ENCODE measurements at places on chromosomes 1 and 21. TPM values are rescaled to one million over a fixed set of nuclear protein-coding genes. Genes with fewer than 3 reads are reported as not detected.

DNA sequence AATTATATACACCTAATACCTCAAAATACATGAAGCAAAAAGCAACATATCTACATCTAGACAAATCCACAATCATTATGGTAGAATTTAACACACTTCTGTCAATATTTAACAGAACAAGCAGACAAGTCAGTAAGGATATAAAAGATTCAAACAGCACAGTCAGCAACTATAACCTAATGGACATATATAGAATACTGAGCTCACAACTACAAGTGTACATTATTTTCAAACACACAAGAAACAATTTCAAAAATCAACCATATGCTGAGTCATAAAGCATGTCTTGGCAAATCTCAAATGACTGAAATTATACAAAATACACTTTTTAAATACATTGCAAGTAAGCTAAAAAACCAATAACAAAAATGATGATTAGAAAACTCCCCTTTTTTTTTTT, 178.0 kb downstream of the TOMM20 start:
- DNase-seq = no peak

- DNase-seq = no peak
Observed at GRCh38 chr1:228134591-228134990, 5.5 kb upstream of the GUK1 start.

GRCh38 chr1:167132301-167133010, 38.6 kb downstream of the STYXL2 start:
- no peak for DNase-seq

GRCh38 chr1:30514137-30514654, 209.2 kb downstream of the MATN1 start:
- DNase-seq = no peak

DNA sequence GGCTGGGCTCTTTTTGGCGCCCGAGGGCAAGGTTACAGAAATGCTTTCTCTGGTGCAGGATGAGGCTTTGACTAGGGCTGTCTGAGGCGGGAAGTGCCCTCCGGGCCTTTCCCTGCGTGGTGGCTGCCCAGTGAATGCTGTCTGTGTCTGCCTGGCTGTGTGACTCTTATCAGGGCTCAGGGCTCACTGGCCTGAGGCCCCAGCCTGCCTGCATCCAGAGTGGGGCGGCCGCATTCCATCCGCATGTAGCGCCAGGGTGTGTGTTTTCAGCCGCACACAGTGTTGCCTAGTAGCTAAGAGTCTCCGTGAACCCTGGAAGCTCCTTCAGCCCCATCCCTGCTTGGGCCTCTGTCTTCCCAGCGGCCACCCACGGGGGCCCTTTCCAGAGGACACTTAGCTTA, 59.1 kb downstream of the FAAP20 start:
- no peak for DNase-seq

GRCh38 chr21:43899307-43900077, 34.5 kb downstream of the AGPAT3 start:
- peak; percentile 23 for DNase-seq

- DNase-seq = no peak
Observed at GRCh38 chr1:60394436-60394835, 320.9 kb upstream of the C1orf87 start.

GRCh38 chr1:203937678-203938330, 76.4 kb downstream of the SNRPE start:
- DNase-seq = no peak

GRCh38 chr1:154747380-154747739, 122.7 kb downstream of the KCNN3 start:
- no peak for DNase-seq

- no peak for DNase-seq
Observed at GRCh38 chr1:63882048-63882704, 108.4 kb downstream of the ROR1 start.

DNA sequence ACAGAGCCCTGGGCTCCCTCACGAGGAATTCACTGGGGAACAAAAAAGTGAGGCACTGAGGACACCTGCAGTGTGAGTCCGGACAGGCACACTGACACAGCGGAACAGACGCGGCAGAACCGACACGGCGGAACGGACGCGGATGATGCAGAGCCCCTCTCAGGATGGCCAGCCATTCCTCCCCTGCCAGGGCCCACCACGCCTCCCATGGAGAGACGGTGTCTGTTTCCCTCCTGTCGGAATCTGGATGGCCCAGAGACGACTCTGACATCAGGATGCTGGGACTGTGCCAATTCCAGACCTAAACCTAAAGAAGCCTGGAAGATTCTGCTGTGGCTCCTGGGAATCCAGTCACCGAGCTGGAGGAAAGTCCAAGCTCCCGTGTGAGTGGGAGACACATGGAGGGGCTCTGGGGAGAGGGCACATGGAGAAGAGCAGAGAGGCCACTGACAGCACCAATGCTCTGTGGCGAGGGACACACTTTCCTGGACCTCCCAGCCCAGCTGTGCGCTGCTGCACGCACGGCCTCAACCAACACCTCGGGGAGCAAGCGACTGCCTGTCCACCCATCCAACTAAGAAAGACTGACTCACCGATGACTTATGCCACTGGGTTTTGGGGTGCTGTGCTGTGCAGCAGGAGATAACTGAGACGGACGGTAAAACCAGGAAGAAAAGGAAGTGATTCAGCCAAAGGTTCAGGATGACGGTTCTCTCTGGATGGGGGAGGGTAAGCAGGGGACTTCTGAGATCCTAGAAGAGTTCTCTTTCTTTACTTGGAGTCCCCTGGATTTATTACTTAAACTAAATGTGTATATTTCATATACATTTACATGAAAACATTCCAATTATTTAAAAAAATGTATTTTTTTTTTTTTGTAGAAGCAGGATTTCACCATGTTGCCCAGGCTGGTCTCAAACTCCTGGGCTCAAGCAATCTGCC, 23.3 kb downstream of the ZBTB17 start:
- no peak for DNase-seq

DNA sequence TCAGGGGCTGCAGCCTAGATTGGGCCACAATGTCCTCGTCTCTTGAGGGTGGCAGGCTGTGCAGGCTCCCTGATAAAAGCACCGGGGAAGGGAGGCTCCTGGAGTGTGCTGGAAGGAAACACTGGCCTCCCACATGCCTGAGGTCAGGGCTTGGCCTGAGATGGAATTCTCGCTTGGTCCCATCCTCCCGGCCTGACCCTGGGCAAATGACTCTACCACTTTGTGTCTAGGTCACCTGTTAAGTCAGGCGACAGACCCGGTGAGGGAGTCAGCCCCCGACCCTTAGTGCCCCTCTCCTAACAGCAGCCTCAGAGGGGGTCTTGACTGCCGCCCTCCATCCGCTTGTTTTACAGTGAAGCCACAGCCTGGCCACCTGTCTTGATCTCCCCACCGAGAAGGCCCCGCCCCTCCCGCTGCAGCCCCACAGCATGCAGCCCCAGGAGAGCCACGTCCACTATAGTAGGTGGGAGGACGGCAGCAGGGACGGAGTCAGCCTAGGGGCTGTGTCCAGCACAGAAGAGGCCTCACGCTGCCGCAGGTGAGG, 2.5 kb downstream of the SMIM1 start:
- peak; percentile 71 for DNase-seq

The RAB7B gene
- not detected for total RNA-seq
